ENCODE measurements at places on chromosomes 7 and 10.
A peak's percentile ranks its signal among the peaks of the same experiment; 100 is the strongest.

GRCh38 chr7:91653286-91653685 is 227.2 kb downstream of the MTERF1 start:
- no peak for DNase-seq

DNA sequence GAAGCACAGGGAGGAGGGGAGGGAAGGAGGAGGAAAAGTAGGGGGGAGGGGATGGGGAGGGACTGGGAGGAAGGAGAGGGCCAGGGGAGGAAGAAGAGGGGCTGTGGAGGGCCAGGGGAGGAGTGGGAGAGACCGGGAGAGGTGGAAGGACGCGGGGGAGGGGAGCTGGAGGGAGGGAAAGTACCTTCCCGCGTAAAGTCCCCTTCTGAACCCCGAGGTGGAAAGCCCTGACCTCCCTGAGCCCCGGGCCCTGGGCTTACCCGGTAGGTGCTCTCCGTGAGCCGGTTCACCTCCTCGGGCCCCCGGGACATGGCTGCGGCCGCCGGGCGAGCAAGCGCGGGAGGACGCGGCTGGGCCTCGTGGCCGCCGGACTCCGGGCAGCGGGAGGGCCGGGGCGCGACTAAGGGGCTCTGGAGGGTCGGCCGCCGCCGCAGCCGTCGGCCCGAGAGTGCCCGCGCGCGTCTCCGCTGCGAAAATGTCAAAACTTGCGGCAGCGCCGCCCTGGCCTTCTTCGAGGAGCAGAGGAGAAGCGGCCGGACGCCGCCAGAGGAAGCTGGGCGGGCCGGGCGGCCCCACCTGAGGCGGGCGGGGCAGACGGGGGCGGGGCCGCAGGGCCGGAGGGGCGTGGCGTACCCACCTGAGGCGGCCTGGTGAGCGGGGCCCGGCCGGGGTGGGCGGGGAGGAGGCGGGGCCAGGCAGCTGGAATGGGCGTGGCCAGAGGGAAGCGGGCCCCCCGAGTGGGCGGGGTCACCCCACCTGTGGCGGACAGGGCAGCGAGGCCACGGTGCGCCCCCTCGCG is at the start of gene BAIAP2L1:
BAIAP2L1 (minus strand) TSS at position 549 of the 799 bp plus-strand sequence; CDS start at position 311, 238 bp downstream.
- peak; percentile 89 for DNase-seq

DNA sequence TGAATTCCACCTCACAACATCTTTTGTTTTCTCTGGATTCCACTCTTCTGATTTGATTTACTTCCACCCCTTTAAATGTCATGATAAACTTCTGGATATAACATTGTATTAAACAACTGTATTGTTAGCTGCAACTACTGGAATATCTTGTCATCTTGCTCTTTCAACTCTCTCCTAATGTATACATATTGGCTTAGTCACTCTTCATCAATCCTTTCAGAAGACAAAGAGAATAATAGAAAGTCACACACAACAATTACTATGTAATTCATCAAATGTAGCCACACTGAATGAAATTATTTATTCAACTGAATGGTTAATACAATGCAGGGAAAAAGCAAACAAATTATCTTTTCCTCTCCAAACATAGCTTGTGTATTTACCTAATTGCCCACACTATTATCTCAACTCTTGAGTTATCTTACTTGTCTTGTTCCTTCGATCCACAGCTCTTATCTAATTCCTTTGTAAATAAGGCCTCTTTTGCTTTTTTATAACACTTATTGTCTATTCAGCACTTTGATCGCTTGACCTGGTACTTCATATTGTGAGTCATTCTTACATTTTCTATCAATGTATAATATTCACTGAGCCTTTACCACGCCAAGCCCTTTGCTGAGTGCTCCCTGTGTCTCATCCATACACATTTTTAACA is 16.7 kb downstream of the SEMA3A start:
- DNase-seq, result no peak

DNA sequence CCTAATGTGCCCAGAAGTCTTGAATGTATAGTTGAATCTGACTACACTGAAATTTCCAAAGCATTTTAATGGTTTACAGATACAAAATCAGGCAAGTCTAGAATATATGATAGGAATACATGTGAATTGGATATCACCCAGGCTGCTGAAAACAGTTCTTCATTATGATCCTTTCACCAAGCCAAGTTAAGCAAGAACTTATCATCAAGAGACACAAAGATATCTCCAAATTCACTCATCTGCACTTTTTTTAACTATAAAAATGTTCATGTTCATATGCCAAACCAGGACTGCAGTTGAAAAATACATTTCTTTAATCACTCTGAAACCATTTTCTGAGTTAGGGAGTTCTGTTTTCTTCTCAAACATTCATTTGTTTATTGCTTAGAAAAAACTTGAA is 412.6 kb upstream of the C7orf33 start:
- no peak for DNase-seq

DNA sequence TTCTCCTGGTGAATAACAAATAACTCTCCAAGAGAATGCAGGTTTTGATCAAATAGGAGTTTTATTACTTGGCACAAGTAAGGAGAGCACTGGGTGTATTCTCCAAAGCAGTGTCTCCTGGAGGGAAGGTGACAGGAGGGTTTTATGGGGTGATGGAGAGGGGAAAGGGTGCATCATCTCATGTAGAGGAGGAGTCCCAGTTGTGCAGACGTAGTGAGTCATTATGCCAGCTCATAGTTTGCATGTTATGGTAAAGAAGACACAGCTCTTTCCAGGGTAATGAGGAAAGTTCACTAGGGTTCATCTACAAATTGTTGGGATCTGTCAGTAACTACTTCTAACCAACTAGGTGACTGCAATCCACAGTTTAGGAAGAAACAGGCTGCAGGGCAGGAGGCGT is 347.9 kb upstream of the MEOX2 start:
- no peak for DNase-seq

DNA sequence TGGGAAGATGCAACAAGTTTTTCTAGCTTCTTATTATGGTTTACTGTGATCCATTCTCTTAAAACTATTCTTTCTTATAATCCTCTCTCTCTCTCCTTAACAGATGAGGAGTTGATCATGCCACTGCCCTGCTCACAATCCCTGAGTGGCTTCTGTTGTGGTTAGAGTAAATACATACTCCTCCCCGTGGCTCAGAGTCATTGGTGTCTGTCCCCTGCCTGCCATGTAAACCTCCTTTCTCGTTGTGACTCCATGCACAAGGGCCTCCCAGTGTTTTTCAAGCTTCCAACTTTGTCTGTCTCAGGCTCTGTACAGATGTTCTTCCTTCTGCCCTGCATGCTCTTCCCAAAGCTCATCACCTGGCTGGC is 20.4 kb downstream of the CCNY start:
- no peak for DNase-seq

GRCh38 chr7:120869700-120870099 is 11.8 kb upstream of the TSPAN12 start:
- no peak for DNase-seq

Data from CD4-positive, alpha-beta T cell treated with Interleukin-1 beta for 1 hour (primary cell).